ENCODE measurements at places on chromosomes 3 and 15.

GRCh38 chr3:139537795-139538621 is 1.5 kb downstream of the RBP1 start:
- DNase-seq = no peak

DNA sequence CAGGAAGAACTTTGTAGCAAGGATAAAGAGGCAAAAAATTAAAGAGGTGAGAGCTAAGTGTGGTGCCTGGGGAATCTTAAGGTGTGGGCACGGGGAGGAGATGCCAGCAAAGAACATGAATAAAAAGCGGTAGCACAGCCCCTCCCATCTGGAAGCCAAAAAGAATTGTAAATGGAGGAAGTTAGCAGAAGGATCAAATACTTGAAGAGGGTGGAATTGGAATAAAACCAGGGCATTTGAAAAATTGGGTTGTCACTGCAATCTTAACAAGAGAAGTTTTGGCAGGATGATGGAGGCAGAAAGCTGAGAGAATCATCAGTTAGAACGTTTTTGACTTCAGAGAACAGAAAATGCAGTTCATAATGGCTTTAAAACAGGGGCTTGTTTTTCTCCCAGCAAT is 2.4 kb downstream of the CCR2 start:
- no peak for DNase-seq

DNA sequence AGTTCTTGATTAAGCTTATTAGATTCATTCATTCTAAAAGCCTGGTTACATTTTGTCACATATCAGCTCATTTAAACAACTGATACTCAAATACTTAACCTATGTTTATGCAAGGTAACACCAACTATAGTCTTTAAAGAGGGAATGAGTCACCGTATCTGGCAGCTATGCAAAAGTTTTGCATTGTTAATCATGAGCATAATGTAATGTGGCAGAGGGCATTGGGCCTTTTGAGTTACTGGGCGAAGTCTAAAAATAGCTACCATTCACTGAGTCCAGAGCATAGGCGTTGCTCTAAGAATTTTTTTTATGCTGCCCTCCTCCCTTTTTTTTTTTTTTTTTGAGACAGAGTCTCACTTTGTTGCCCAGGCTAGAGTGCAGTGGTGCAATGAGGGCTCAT is 277.7 kb upstream of the ZNF717 start:
- DNase-seq = no peak

- no peak for DNase-seq
Measured at GRCh38 chr15:65310431-65311137, 6.1 kb downstream of the RNU5B-1 start.

- peak; percentile 65 for DNase-seq
Measured at GRCh38 chr3:27483117-27484014, 818 bp downstream of the SLC4A7 start.
